ENCODE measurements at places on chromosomes 2 and 18.

- no peak for DNase-seq
Observed at GRCh38 chr18:58212274-58212673, 168.2 kb downstream of the NEDD4L start.

DNA sequence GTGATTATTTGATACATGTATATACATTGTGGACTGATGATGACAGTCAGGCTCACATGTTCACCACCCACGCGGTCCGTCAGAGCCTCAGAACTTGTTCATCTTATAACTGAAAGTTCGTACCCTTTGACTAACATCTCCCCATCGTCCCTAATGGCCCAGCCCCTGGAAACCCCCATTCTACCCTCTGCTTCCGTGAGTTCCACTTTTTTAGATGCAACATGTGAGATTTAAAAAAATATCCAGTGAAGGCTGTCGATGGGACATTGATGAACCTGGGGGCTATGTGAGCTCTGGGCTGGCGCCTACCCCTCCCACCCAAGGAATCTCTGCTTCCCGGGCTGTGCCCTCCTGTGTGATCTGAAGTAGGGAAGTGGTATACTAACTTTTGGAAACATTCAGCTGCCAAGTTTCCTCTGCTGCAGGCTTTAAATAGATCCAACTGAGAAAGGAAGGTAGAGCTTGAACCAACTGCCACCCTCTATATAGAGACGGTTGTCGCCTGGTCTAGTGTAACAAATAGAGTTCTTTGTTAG, 163.8 kb downstream of the FAM210A start:
- peak; percentile 86 for DNase-seq

GRCh38 chr2:99478632-99479031, 11.2 kb downstream of the REV1 start:
- DNase-seq = no peak

- DNase-seq = no peak
Observed at GRCh38 chr2:133705287-133705686, 137.0 kb upstream of the NCKAP5 start.

DNA sequence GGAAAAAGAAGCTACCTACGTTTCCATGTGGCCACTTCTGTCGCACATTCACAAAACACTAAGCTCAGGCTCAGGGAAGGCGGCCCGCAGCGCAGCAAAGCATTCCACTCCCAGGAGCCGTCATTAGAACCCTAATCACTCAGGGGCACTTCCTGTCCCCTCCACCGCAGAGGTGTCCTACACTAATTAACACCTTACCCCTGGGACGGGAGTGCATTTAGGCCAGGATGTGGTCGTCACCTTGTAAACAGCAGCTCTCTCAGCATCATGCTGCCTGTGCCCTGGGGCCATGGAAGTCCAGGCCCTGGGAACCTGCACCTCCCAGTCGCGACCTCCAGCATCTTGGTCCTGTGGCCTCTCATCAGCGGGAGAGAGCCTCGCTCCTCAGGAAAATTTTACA, 359.8 kb upstream of the SALL3 start:
- no peak for DNase-seq

DNA sequence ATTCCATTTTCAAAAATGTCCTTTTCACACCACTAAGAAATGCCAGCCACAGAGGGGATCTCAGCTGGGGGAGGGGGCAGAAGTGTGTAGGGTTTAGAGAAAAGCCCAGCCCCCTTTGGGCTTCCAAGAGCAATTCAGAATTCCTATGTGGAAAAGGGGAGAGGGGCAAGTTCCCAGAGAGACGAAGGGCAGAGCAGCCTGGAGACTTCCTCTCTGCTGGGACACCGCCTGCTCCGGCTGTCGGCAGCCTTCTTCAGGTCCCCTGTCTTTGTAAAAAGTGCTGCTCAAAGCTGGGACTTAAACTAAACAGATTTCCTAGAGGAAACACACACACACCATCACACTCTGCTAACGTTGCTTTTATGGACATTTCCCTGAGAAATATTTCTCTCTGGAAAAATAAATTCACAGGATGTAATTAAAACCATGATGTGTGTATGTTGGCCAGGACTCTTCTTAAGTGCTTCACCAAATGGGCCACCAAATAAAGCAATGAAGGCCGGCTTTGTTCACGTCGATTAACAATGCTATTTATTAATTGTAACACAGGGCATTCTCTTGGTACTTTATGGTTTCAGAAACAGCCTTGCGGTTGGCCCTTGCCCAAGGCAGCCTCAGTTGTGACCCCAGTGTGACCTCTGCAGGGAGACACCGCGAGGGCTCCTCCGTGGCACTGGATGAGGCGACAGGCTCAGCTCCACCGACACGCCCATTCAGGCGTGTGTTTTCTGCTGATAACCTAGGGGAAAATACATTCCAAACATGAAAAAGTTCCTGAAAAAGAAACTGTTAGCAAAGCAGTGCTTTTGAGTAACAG, 5.6 kb upstream of the ASB1 start:
- no peak for DNase-seq

All from stimulated activated CD4-positive, alpha-beta T cell treated with anti-CD3 and anti-CD28 coated beads, Interleukin-12 subunit alpha, Interleukin-12 subunit beta, amount 100 ng/mL, for 48 hours (primary cell).